GM10248 (cell line): ENCODE measurements at places on chromosomes 6 and 20.
A peak's percentile ranks its signal among the peaks of the same experiment; 100 is the strongest.

DNA sequence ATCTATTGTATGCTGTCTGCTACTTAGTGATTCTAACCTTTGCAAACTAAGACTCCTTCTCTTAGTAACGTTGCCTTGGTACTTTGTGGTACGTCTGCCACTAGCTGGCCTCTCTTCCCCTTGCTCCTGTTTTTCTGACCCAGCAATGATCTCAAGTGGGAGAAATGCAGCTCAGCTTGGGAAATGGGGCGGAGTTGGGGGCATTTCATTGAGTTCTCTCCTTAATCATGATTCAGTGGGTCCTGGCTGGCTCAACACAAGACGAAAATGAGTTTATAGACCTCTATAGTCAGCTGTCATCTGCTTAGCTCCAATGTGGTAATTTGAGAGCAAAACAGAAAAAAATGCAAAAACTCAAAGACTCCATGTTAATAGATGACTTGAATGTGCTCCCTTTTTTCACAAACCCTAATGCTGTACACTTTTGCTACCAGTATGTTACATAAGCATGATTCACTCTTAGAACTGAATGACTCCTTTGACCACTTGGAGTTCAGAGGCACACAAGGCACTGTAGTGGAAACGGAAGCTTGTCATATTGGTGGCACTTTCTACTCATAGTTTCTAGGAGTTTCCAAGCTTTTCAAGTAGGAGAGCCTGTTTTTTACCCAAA lies 55.3 kb upstream of the SOX4 start:
- no peak for DNase-seq

DNA sequence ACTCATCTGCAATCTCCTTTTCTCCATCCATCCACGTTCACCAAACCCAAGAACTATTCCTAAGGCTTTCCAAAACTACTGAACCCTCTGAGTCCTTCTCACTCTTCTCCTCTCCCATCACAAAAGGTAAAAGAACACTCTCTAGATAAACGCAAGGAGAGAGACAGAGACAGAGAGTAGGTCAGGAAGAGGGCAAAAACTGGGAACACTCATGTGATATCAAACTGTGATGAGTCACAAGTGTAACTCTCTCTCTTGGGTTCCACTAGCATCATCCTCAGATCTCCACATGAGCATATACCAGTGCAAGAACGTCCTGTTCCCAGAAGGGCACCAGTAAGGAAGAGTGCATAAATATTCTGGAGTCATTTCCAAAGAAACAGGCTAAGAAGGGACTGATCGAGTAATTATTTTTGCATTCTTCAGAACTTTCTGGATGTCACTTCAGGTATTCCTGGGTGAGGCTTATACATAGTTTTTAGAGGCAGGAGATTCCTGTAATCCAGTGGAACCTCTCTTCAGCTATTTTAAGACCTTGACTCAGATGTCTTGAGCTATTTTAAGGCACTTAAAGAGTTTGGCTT lies 47.3 kb upstream of the STXBP5 start:
- DNase-seq: no peak

- DNase-seq: no peak
These were observed 218.9 kb upstream of the PLCB4 start for GRCh38 chr20:8849990-8850389.

GRCh38 chr6:121816361-121816760 lies 380.9 kb downstream of the GJA1 start:
- DNase-seq: no peak

DNA sequence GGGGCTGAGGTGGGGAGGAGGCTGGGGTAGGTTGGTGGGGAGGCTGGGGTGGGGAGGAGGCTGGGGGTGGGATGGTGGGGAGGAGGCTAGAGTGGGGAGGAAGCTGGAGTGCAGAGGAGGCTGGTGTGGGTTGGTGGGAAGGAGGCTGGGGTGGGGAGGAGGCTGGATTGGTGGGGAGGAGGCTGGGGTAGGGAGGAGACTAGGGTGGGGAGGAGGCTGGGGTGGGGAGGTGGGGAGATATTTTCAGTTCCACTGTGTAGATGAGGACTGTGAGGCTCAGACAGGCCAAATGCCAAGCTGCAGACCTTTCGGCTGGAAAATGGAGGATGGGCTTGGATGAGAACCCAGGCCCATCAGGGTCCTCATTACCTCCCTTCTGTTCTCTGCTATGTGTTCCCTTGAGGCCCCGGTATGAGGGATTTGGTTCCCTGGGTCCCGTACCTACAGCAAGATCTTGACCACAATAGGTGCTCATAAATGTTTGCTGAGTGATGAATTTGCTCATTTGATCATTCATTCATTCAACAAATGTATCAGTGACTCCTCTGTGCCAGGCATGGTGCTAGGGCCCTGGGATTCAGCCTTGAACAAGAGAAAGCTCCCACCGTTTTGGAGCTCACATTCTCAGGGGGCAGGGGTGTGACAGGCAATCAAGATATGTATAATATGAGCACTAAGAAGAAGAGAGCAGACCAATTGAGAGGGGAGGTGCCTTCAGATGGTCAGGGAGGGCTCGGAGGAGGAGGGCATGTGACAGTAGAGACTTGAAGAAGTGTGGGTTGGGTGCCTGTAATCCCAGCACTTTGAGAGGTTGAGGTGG lies 36.1 kb upstream of the NOL4L start:
- DNase-seq: peak; percentile 62

DNA sequence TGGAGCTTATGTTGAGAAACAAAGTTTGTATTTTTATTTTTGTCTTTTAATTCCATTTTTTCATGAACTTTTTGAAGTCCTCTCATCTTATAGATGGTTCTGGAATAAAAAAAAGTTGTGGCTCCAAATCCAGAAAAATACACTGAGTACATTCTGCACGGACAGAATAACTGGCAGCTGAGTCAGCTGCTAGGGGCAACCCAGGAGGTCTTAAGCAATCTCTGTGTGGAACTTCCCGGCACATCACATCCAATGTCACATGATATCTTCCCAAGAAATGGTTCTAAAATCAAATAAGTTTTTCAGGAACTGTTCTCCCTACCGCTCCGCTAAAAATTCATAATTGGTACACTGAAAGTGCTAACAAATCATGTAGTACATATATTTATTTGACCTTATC lies 29.8 kb downstream of the SLC13A3 start:
- no peak for DNase-seq

GRCh38 chr6:132763269-132763668 lies 5.6 kb upstream of the VNN2 start:
- DNase-seq: peak; percentile 70

DNA sequence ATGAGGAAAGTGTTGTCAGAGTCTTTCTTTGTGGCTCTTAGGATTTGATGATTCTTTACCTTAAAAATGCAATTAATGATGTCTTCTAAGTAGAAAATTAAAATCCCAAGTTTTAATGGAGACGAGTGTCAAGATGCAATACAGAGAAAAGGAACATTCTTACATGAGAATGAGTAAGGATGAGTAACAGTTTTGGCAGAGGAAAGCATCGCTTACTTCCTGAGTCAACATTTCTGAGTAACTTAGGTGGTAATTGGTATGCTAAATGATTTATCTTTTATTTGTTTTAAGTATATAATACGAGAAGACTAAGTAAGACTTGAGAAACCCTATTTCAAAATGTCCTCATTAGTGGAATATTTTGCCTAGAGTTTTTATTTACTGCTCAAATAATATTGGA lies 101.3 kb downstream of the RTN4IP1 start:
- DNase-seq: no peak

DNA sequence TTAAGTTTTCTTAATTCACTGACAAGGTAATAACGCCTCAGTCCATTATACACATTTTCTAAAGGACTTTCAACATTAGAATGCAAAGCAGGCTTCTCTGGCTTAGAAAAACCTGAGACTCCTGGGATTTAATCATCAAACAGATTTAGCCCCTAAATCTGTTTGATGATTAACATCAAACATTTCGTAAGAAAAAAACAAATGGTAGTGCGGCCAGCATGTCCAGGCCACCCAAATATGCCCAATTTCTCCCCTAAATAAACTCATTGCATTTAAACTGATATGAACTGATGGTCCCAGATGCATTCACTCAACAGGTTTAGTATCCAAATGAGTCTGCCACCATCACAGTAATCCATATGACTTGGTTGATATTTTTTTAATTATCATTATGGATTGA lies 6.2 kb downstream of the TMEM74B start:
- DNase-seq: no peak

- no peak for DNase-seq
These were observed 465.3 kb downstream of the CBLN4 start for GRCh38 chr20:55540013-55540412.

DNA sequence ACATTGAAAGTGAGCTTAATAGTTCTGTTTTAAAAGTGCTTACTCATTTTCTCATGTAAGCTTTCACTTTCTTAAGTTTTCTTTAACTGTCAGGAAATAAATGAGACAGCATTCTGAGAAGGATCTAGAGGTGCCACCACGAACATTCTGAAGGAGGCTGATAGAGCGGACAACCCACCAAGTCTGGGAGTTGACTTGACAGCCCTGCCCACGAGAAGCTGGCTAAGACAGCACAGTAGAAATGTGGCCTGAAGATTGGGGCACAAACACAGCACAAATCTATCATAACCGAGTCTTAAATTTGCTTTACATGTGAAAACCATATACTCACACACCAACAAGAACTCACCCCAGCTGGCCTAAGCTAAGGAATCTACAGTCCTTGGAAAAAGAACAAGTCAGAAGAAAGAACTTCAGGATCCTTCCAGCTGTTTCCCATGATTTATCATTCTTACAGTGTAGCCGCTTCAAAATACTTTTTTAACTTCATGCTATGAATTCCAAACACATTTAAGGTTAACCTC lies 144.2 kb upstream of the TNFAIP3 start:
- peak; percentile 31 for DNase-seq

- DNase-seq: no peak
These were observed 65.7 kb upstream of the PTGIS start for GRCh38 chr20:49633643-49634042.

- DNase-seq: no peak
These were observed 1.9 kb downstream of the TRIB3 start for GRCh38 chr20:382291-383115.

GRCh38 chr6:51339728-51340127 lies 521.1 kb downstream of the TFAP2B start:
- DNase-seq: no peak

GRCh38 chr6:129124347-129124746 lies 241.4 kb downstream of the LAMA2 start:
- DNase-seq: no peak

GRCh38 chr6:57127763-57128162 lies 37.8 kb downstream of the ZNF451 start:
- DNase-seq: no peak

DNA sequence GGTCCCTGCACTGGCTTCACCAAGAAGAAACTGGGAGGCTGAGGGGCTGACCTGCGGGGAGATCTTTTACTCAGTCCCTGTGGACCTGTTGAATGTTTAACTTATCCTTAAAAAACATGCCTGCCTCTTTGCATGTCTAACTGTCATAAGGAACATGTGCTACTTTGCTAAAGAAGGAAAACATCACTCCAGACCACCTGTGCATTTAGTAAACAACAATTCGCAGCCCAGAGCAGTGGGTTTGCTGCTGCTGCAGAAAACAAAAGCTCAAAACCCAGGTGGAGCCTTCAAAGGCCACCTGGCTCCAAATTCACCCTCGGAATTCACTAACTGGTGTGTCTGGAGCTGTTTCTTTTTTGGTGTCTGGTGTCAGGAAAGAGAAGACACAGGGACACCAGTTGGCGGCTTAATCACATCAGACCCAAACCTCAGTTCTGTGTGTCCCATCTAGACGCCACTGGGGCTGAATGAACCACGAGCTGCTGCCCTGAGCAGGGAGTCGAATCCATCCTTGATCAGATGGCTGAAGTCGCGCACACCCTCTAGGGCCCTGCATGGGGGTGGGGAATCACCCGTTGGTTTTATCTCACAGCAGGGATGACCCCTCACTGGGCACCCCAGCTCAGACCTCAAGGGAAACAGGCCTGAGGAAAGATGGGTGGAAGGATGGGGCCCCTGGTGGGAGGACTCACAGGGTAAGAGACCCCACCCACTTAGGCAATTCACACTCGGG lies 344.3 kb downstream of the PREX1 start:
- DNase-seq: no peak

GRCh38 chr20:50522053-50522674 lies 12.0 kb downstream of the PTPN1 start:
- no peak for DNase-seq

DNA sequence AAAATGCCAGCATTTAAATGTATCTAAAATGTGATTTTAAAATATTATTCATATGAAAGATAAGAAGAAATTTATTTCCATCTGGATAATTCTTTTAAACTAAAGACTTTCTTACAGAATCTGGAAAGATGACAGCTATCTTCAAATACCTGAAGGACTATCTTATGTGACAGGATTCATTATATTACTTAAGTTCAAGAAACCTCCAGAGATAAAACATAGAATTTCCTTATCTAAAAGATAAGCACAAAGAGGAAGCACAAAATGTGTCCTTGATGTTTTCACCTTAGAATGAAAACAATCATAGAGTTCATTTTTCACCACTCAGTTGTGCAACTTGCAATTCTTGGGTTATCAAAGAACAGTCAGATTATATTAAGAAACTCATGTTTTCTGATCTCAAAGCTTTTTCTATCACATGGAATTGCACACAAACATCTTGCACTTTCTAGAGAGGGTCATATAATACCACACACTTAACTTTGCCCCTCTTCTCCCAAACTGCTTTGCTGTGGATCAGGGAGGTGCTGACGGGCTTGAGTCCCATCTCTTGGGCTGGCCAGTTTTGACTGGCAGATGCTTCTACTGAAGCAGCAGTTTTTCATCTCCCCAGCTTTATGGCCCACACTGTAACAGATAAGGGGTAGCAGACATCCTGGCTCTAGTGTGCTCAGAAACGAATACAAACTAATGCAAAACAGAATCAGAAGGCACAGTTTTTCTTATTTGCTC lies 467.4 kb downstream of the CDC5L start:
- no peak for DNase-seq

DNA sequence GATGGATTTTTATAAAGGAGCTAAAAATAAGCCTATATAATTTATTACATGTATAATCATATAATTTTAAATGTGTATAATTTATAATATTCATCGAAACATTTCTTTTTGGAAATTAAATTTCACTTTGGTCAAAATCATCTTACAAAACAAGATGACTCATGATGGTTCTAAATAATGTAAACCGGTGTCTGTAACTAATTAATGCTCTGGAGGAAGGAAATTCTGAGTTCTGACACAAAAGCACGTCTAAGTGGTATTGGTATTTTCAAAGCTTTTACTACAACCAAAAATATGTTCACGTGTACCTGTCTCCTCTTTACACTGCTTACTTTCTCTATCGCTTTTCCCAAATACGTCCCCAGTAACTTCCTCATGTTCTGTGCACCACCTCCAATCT lies 134.1 kb downstream of the MTHFD1L start:
- DNase-seq: no peak

DNA sequence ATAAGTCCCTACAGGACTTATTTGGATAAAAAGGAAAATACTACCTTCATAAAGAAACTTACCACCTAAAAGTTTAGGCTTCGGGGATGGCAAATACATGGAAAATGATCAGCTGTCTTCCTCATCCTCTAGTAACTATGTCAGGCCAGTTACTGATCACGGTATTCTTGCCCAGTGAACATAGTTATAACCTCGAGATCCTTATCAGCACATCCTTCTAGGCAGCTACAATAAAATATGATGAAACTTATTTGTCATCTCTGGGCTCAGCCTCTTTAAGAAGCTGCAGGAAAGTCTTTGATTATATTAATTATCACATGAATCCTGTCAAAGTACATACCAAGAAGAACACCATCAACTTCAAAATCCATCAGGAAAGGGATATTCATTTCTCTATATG lies 41.8 kb downstream of the SF3B5 start:
- no peak for DNase-seq
